ENCODE measurements at places on chromosomes 4 and X. TPM values are rescaled to one million over a fixed set of nuclear protein-coding genes. Genes with fewer than 3 reads are reported as not detected.

The TBX22 gene
- total RNA-seq, result 0.38 TPM

The MFAP3L gene
- 7.0 TPM for total RNA-seq

The UGT2B10 gene
- not detected for total RNA-seq

The AFAP1 gene
- 8.0 TPM for total RNA-seq

The UBA1 gene
- 93.5 TPM for total RNA-seq

The GPRIN3 gene
- 5.9 TPM for total RNA-seq

GRCh38 chr4:67103001-67103747, 442.1 kb downstream of the CENPC start:
- no peak for DNase-seq

GRCh38 chr4:181959121-181959520, 284.1 kb upstream of the TENM3 start:
- no peak for DNase-seq

DNA sequence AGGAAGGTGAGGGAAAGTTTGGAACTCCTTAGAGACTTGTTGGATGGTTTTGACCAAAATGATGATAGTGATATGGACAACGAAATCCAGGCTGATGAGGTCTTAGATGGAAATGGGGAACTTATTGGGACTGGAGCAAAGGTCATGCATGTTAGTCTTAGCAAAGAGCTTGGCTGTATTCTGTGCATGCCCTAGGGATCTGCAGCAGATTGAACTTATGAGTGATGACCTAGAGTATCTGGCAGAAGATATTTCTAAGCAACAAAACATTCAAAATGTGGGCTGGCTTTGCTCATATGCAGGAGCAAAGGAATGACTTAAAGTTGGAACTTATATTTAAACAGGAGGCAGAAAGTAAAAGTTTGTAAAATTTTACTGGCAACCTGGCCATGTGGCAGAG, 489.3 kb upstream of the DIPK2B start:
- no peak for DNase-seq

GRCh38 chr4:184838249-184839074, 12.7 kb upstream of the ACSL1 start:
- no peak for DNase-seq

GRCh38 chrX:5876984-5877596, 351.6 kb downstream of the NLGN4X start:
- DNase-seq, result peak; percentile 48

- no peak for DNase-seq
Measured at GRCh38 chrX:9861711-9862110, 75.5 kb downstream of the SHROOM2 start.

GRCh38 chrX:49278081-49278480, 8.5 kb downstream of the PPP1R3F start:
- DNase-seq, result no peak

DNA sequence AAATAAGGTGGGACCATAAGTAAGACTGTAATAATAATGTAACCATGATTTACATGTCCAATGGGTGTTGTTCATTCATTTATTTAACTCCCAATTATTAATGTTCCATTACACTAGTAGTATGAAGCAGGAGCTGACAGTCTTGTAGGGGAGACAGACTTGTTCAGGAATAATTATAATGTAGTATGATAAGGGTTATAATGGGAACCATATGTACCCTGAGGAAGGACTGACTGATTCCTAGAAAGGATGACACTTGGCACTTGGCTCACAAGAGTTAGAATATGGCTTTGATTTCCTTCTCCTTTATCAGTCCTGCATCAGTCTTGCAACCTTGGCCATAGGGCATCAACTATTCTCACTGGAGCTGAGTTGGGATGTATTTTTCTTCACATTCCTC, 24.2 kb downstream of the PCDH7 start:
- DNase-seq, result no peak

GRCh38 chr4:63894161-63894560, 515.1 kb downstream of the TECRL start:
- DNase-seq, result no peak

GRCh38 chr4:81398379-81398778, 73.3 kb downstream of the RASGEF1B start:
- no peak for DNase-seq

GRCh38 chrX:52437212-52437611, 58.4 kb upstream of the XAGE1A start:
- no peak for DNase-seq

GRCh38 chrX:12999422-12999821, 24.5 kb downstream of the TMSB4X start:
- no peak for DNase-seq

DNA sequence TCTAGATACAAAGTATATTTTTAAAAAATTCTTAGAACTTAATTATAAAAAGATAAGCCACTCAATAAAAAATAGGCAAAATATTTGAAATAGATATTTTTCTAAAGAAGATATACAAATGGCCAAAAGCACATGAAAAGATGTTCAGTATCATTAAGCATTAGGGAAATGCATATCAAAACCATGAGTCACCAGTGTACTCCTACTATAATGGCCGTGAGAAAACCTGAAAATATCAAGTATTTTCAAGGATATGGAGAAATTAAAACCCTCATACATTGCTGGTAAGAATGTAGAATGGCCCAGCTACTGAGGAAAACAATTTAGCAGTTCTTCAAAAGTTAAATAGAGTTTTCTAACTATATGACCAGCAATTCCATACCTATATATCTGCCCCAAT, 337.9 kb downstream of the CAMK2D start:
- DNase-seq, result no peak

GRCh38 chrX:79133904-79134303, 10.6 kb upstream of the GPR174 start:
- DNase-seq, result no peak

DNA sequence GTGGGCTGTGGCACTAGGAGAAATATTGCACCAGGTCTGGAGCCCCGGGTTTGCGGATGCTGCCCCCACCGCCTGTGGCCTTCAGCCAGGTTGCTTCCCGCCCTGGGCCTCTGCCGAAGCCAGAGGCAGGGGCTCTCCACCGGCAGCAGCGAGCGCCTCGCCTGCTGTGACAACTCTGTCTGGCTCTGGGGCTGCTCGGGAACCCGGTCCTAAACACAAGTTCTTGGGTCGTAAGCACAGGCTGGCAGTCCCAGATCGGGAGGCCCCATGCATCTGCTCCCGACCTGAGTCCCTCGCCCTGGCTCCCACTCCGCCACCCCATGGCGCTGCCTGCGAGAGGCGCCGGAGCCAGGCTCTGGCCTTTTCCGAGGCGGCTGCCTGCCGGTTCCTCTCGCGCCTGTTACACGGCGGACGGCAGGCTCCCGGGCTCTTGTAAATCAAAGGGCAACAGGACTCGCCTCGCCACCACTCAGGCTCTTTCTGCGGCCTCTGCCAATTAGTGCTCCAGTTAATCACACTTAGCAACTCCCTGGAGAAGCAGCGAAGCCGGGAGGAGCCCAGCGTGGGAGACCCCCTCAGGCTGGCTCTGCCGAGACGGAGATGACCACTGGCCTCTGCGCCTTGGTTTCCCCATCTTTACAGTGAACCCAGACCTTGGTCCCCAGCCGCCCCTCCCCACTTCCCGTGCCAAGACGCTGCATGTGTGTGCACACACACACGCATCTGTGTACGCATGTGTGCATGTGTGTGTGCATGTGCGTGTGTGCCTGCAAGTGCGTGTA, 109.2 kb downstream of the DCTD start:
- peak; percentile 70 for DNase-seq

GRCh38 chr4:683982-684622, 4.8 kb downstream of the SLC49A3 start:
- DNase-seq, result peak; percentile 87

DNA sequence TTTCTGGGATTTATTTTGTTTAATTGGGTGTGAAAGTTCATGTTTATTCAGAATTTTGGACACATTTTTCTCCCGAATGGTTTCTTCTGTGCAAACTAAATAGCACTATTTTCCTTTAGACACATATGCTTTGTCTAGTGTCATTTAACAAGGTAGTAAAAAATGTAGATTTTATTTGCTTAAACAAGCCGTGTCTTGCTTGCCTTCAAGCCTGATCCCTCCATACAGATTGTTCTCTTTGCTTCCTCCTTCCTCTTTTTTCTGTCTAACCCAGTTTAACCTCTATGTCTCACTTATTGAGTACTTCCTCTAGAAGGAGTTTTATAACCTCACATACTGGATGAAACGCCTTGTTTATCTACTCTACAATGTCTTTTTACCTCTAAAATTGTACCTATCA, 211.8 kb downstream of the NPFFR2 start:
- DNase-seq, result no peak

GRCh38 chr4:86048426-86048825, 311.4 kb downstream of the MAPK10 start:
- no peak for DNase-seq

DNA sequence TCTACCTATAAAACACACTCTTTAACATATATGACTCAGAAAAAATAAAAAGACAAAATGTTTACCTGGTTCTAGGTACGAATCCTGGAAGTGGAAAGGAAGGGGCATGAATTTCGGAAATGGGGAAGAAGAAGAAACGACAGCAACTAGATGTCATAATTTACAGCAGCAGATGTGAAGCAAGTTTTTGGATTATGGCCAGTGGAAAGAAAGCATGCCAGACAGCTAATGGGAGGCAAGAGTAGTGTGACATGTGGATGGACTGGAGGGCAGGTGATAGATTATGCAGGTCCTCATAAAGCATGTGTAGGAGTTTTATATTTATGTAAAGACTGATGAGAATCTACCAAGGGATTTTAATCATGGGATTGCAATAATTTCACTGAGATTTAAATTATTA, 279.0 kb upstream of the TACR3 start:
- DNase-seq, result no peak
